ENCODE measurements at places on chromosomes 5 and 9.

DNA sequence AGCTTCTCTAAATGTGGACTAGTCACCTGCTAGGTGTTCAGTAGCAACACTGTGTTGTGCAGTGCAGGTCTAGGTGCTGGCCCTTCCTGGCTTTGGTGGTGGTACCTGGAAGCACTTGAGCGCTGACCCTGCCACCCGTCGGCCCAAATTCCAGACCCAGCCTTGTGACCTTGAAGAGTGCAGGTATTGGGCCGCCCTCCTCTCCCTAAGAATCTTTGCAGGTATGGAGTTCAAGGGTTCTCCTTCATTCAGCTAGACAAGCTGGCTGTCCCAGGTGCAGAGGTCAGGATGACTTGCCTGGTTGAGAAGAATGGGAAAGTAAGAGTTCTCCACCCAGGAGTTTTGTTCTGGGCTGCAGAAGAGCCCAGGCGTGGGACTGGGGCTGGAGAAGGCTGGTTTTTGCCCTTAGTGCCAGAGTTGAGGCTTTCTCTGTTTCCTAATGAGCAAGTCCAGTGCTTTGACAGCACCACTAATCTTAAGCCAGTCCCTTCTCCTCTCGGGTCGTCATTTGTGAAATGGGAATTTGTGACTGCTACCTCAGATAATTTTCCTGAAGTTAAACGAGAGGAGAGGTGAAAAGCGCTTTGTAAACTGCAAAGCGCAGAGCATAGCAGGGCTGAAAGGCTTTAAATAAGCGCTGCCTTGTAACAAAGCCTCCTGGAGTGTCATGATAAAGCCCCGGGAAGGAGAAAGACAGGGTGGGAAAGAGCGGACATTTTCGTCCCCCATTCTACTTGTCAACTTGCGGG lies 4.0 kb downstream of the FOXE1 start:
- no peak for DNase-seq

DNA sequence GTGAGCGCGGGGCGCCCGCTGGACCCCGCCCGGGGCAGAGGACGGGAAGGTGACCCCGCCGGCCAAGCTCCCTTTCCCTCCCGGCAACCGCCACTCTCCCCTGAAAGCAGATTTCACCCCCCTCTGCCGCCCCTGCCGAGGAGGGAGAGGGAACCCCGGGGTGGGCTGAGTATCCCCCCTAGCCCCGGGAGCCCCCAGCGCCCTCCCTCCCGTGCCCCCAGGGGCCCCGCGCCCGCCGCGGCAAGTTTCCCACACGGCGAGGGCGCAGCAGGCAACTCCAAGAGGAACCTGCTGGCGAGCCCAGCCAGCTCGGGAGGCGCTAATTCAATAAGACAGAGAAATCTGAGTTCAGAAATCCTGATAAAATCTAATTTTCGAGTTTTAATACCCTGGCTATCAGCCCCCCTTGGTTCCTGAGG lies 1.6 kb downstream of the NTNG2 start:
- no peak for DNase-seq

- DNase-seq: no peak
Observed at GRCh38 chr9:27714388-27714787, 141.1 kb upstream of the C9orf72 start.

DNA sequence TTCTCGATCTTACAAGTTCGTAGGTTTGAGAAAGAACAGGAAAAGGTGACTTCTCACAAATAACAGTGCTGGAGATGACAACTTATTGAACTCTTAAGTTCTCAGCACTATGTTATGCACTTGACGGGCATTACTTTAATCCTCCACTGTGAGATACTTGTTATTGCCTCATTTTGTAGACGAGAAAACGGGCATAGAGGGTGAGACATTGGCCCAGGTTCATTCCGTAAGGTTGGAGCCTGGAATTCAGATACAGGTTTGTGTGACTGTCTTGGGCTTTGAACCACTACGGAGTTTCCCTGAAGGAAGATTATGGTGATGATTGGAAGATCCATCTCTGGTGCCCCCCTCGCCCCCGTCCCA lies 657 bp downstream of the MAT2B start:
- peak; percentile 47 for DNase-seq

- DNase-seq: no peak
Observed at GRCh38 chr9:87327575-87328125, 170.0 kb upstream of the DAPK1 start.

DNA sequence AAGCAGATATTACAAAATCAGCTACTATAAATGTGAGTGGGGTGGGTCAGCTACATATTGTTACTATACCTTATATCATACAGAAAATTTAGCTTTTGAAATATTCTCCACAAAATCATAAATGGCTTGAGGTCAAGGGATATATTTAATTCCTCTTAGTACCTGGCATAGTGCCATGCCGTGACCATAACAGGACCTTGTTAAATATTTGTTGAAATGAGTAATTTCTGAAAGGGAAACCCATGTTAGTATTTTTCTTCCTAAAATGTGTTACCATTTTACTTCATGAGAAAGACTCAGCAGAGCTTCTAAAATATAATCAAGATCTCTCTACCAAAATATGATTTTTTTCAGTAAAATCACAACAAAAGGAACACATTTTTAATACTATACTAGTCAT lies 14.8 kb downstream of the ATP10B start:
- no peak for DNase-seq

- DNase-seq: no peak
Observed at GRCh38 chr5:74082512-74083055, 456.6 kb downstream of the ARHGEF28 start.

DNA sequence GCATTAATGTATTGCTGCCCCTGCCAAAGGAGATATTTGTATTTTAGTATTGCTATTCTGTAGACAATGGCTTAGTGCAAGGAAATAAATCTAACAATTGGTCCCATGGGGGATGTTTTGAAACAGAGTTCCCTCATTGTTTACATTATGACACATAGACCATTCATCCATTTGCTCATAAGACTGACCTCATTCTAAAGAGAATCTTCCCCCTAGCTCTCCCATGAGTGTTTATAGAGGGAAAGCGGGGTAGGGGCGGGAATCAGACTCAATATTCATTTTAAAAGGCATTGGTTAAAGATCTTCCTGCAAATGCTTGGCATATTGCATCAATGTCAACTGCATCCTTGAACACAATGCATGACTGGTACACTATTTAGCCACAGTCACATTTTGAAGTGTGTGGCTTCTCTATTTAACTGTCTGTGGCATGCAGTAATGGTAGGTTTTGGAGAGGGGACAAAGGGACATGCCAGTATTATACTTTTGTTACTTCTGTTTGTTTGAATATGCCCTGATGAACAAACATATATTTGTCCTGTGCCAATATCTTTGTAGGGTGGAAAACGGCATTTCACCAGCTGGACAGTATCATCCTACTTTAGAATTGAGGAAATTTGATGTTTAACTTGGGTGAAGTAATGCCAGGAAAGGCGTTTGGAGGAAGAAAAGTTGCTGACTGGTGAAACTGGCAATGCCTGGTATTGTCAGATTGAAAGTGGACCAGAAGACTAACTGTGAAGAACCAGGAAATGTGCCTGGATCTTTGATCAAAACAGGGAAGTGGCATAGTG lies 84.1 kb upstream of the MEGF10 start:
- no peak for DNase-seq

- no peak for DNase-seq
Observed at GRCh38 chr9:81318571-81318970, 370.8 kb downstream of the TLE1 start.

- DNase-seq: no peak
Observed at GRCh38 chr9:120714846-120715388, 647 bp upstream of the MEGF9 start.

DNA sequence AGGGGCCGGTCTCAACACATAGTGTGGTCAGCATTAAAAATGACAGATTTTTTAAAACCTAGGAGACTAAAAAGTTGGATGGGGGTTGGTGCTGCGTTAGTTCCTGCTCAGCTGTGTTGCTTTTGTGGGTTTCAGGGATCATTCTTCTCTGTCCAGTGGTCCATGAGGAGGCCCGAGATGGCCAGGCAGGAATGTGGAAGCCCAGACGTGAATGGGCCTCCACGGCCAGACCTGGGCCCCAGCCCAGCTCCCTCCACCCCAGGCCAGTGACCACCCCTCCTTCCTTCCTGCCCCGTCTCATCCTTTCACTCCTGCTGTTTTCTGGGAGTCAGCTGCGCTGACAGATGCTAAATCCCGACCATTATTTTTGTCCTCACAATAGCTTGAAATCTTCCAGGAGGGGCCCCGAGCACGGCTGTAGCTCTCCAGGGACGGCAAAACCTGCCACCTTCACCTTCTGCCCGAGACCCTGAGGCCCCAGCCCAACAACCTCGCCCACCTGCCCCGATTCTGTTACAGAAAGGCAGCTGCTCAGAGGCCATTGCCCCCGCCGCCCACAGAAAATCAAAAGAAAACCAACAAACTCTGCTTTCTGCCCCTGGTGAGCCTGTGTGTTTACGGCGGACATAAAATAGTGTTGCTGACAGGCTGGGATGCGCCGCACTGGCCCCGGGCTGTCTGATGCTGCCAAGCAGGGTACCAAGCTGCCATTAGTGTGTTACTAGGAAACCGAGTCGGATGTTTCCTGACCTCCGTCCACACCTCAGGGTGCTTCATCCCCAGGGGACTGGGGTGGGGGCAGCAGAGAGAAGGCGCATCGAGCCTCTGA lies 83.7 kb upstream of the SARDH start:
- DNase-seq: no peak

DNA sequence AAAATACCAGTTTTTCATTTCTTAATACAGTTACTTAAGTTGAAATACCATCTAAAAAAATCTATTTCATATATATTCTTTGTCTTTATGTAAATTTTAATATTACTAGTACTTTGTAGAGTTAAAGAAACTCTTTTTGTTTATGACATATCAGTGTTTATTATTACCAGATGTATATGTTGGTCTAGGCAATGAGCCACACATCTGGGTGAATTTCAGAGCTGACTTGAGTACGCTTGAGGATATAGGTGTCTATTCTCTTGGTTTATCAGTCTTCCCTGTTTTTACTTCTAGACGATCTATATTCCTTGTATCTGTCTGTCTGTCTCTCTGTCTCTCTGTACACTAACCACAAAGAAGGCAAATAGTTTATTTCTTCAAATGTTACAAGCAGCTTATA lies 2.9 kb downstream of the SMAD5 start:
- DNase-seq: no peak

GRCh38 chr5:96943799-96944198 lies 7.9 kb downstream of the LNPEP start:
- DNase-seq: no peak

GRCh38 chr5:170788626-170789304 lies 5.2 kb downstream of the GABRP start:
- DNase-seq: no peak

DNA sequence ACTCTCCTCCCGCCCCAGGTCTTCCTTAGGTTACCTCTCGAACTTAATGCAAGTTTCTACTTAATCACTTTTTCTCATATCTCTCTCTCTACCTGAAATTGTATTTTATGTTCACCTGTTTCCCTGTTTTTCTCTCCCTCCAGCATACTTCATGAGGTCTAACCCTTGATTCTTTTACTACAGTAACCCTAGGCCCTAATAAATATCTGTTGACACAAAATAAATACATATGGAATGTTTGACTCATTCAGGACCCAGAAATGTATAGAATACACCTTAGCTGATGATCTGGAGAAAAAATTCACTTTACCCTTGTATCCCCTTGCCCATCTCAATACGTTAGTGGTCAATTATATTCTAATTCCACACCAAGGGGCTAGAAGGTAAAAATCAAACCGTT lies 250.9 kb upstream of the PTGER4 start:
- no peak for DNase-seq

- DNase-seq: no peak
Observed at GRCh38 chr5:178333821-178334481, 101.3 kb upstream of the PHYKPL start.

GRCh38 chr9:29816954-29817703 lies 2243.8 kb upstream of the C9orf72 start:
- DNase-seq: no peak

- no peak for DNase-seq
Observed at GRCh38 chr5:120037451-120037850, 408.1 kb downstream of the FAM170A start.

- DNase-seq: peak; percentile 61
Observed at GRCh38 chr5:59125011-59125961, 542.4 kb downstream of the RAB3C start.

- DNase-seq: no peak
Observed at GRCh38 chr9:95286151-95286550, 31.4 kb downstream of the FANCC start.

DNA sequence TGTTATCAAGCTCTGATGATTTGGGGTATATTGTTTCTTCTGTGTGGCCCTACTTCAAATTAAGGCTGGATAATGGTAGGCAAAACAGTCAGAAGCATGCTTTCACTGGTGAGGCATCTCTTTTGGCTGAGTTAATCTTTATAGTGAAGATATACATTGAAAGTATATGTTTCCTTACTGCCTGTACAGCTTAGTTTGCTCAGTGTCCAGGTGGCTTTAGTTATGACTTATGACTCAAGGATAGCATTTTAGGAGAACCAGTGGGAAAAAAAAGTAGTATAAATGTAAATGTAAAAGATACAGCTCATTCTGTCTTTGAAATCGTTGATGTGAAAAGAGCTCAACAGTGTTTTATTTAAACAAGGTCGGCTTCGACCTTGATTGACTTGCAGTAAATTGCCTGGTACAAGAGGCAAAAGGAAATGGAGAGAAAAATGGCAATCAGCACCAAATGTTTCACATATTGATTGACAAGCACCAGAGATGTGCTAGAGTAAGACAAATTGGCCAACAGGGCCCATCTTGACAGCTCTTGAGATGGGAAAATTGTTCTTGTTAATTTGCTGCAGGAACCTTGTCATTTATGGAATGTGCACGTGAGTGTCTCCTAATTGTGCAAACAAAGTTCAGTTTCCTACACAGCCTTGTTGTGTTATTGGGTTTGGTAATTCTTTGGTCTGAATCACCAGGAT lies 447.4 kb upstream of the WWC1 start:
- DNase-seq: no peak

DNA sequence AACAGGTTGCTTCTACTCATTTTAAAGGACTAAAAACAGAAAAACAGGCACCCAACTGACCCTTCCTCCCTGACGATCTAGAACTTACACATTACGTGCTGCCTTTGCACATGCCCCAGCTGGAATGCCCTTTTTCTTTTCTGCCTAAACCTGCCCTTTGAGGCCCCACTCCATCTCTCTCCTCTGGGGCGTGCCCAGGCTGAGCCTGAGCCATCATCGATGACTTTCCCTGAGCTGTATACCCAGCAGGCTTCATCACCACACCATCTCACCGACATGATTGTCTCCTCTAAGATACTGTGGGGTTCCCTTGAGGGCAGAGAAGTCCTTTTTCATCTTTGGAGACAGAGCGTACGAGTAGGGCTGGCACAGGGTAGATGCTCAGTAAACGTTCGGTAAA lies 24.1 kb upstream of the GABBR2 start:
- DNase-seq: no peak
